ENCODE measurements at places on chromosomes 2 and 18. TPM values are rescaled to one million over a fixed set of nuclear protein-coding genes. Genes with fewer than 3 reads are reported as not detected.
A peak's percentile ranks its signal among the peaks of the same experiment; 100 is the strongest.

GRCh38 chr2:138708682-138709241 lies 71.4 kb downstream of the NXPH2 start:
- DNase-seq, result no peak

DNA sequence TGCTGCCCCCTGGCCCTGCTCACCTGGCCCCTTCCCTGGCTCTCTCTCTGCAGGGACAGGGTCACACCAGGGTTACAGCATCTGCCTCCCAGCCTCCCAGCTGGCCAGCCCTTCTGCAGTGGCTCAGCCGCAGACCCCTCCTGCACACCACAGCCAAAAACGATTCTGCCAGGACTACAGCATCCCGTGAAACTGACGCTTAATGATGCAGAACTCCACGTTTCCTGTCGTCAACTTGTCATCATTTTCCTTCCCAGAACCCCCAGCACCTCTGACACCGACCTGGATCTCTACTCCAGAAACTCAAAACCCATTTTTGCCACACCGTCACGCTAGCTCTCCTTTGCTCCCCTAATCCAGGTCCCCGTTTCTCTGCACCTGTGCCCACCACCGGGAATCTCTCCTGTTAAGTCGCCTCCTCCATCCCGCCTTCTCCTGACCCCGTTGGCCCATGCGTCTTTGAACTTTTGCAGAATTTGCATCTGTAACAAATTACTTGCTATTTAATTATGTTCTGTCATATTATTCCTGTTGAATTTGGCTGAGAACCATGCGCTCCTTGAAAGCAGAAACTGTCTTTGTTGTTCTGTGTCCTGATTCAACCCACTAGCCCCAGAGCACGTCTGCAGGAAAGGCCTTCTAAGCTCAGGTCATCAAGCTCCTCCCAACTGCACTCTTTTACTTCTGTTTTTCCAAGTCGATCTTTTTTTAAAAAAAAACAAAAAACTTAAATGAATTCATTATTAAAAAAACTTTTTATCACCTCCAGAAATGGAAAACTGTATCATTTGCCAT lies 173.2 kb upstream of the COPS8 start:
- DNase-seq, result no peak

DNA sequence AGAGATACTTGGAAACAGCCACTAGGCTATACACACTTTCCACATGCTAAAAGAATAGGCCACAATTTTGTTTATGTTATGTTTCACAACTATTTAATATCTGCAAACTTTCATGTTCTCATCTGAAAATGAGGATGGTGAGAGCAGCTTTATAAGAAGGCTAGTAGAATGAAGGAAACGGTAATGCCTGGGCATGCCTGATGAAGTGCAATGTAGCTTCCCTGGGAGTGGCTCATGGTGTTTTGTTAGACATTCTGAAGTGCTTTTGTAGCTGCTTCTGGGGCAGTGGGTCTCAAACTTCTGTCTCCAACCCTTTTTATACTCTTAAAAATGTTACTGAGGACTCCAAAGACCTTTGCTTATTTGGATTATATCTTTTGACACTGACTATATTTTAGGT lies 193.3 kb upstream of the VWC2L start:
- DNase-seq, result no peak

DNA sequence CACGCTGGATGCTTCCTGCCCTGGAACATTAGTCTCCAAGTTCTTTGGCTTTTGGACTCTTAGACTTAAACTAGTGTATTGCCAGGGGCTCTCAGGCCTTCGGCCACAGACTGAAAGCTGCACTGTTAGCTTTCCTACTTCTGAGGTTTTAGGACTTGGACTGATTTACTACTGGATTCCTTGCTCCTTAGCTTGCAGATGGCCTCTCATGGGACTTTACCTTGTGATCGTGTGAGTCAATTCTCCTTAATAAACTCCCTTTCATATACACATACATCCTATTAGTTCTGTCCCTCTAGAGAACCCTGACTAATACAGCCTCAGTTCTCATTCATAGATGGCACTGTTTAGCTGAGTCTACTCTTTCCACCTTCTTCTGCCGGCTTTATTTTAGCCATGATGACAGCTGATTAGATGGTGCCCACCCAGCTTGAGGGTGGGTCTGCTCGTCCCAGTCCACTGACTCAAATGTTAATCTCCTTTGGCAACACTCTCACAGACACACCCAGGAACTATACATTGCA lies 389.1 kb downstream of the NYAP2 start:
- DNase-seq, result no peak

- DNase-seq, result no peak
Observed at GRCh38 chr2:192159208-192159607, 35.5 kb downstream of the TMEFF2 start.

DNA sequence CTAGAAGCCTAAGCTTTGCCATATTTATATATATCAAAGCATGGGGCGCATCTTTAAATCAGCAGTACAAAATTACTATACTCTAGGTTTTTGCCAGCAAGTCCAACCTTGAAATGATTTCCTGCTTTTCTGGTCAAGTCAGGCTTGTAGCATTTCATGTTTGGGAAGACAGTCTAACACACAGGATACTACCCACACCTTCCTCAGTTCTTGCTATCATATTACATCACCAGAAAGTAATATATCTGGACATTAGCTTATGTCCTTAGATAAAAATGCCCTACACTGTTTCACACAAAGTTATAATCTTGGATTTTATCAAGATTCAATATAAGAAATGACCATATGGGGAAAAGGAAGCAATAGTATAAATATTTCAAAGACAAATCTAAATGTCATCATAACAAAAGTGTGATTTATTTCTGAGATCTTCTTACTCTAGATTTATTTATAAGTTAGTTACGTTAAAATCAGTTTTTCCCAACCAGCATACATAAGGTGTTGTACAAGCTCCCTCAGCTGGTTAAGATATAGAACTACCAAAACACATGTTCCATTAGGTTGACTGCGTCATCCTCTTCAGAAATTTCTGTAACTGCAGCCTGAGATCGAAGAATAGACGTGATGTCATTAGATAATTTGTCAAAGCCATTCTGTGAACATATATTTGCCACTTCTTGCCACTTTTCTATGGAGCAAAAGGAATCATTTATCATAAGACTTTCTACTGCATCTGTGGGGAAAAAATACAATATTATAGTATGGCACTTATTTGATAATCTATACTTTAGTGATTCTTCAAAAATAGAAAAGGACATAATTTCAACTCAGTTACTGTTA lies 56.6 kb downstream of the CLHC1 start:
- DNase-seq, result no peak

DNA sequence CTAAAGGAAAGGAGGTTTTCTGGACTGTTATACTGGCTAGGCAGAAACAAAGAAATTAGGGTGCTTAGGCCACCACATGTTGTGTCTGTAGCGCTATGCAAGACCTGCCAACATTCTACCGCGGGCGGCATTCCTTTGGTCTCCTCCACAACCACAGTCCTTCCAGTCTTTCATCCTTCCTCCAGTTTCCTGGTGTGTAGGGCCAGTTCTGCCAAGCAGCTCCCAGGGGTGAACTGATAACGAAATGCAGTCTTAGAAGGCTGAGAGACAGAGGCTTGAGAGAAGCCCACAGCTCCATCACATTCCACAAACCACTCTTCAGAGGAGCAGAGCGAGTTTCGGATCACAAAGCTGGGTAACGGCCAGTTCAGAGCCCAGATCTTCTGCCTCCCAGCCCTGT lies 19.5 kb upstream of the CXXC1 start:
- DNase-seq, result no peak

- DNase-seq, result no peak
Observed at GRCh38 chr2:161004379-161004778, 155.8 kb upstream of the TANK start.

DNA sequence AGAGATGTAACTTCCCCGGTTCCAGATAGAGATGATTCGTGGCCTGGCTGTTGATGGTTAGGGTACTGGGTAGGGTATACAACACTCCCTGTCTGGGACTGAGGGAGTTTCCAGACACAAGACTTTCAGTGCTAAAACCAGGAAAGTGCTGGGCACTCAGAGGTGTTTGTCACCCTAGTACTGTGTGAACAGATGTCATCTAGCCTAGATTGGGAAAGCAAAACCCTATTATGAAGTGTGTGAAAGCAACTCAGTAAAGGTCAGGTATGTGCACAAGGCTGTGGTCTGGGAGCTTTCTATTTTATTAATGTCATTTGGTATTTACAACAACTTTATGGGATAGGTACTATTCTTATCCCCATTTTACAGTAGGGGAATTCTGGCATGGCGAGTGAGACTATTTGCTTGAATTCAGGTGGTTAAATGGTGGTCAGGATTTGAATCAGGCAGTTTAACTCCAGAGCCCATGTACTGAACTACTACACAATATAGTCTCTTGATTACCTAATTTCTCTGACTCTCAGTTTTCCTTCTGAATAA lies 2.6 kb downstream of the BZW1 start:
- DNase-seq, result no peak

GRCh38 chr2:122389694-122390093 lies 634.2 kb downstream of the TSN start:
- no peak for DNase-seq

GRCh38 chr2:175207741-175208438 lies 26.4 kb upstream of the ATP5MC3 start:
- DNase-seq, result no peak

DNA sequence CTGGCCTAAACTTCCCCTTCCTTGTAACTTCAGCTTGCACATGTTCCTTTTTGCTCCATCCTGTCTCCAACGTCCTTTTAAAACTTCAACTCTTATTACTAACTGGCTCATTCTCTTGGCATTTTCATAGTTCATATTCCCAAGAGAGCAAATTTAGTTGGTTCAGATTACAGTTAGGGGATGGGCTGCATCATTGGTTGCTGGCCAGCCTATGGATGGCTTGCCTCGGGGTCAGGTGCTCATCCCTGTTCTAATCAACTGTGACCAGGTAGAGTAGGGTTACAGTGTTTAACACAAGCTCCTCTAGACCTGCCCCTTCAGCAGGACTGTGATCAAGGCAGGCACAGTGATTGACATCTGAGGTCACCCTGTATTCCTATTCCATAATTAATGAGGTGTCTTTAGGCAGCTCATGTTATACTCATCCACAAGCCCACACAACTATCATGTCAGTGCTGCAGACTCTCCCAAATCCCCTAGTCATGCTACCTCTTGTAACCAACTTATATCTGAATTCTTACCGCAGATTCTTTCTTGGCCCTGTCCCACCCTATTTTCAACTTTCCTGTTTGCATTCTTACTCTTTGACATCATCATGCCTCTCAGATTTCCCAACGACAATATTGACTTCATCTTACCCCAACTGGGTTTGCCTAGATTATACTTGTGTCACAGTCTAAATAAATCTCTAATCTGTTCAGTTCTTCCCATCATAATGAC lies 293.3 kb downstream of the MTX2 start:
- DNase-seq, result no peak

GRCh38 chr2:236694146-236694888 lies 124.7 kb downstream of the ACKR3 start:
- DNase-seq, result no peak

GRCh38 chr18:25825979-25826776 lies 264.2 kb downstream of the SS18 start:
- no peak for DNase-seq

DNA sequence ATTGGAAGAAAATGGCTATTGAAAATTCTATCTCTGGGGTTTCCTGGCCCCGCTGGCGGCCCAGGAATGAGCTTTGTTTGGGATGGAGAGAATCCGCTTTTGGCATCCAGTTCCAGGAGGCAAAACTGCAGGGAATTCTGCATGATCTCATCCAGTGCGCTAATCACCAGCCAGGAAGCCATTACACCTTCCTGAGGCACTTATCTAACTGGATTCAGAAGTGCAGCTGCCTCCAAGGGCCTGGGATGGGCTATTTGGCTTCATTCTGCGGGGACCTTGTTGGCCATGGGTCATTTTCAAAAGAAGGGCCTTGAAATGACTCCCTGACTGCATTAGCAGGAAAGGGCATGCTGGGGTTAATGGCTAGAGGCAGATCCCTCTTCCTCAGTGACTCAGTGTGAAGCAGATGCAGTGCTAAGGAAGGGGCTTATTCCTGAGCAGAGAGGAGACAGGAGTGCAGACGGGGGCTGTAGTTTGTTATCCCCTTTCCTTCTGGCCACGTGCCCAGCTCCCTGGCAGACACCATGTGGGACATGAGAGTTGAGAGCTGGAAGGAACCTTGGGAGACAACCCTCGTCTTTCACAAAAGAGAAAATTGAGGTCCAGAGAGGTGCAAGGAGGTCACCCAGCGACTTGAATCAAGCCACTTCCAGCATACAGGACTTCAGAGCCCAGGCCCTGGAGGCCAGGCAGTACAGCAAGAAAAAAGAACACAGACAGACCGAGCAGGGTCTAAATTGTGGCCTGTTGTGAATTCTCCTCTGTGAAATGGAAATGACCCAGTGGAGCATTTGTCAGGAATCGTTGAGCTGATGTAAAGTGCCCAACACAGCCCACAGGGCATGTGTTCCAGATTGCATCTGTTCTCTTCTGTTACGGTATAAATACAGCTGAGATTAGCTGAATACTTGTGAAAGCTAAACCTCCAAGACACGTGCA lies 161.8 kb downstream of the PRKCE start:
- DNase-seq, result peak; percentile 22

GRCh38 chr2:125004106-125004800 lies 979.2 kb downstream of the CNTNAP5 start:
- no peak for DNase-seq

DNA sequence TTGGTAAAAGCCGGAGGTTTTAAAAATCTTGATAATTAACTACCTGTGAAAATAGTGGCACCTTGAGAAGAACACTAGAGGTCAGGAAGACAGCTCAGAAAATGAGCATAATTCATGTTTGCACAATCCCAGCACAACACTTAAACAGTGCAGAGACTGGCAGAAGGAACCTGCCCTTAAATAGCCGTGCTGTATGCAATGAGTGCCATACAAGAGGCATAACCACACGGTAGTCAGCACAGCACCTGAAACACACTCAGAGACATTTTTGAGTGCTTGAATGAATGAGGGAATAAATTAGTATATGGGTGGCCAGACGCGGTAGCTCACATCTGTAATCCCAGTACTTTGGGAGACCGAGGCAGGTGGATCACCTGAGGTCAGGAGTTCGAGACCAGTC lies 164.9 kb downstream of the PAX3 start:
- no peak for DNase-seq

PROKR1 gene
- 0.15 TPM for polyA plus RNA-seq

IL1A gene
- polyA plus RNA-seq, result 0.09 TPM

CPS1 gene
- polyA plus RNA-seq, result 657 TPM

COLEC11 gene
- polyA plus RNA-seq, result 1.5 TPM

ICOS gene
- 0.42 TPM for polyA plus RNA-seq

GALNT5 gene
- polyA plus RNA-seq, result 14.3 TPM

M1AP gene
- polyA plus RNA-seq, result 0.12 TPM

MEP1B gene
- polyA plus RNA-seq, result 0.45 TPM

ZBTB7C gene
- polyA plus RNA-seq, result 1.7 TPM

GKN2 gene
- polyA plus RNA-seq, result 0.10 TPM

Measured in large intestine (tissue), 12 donors.